ENCODE measurements at places on chromosomes 7 and 10.

DNA sequence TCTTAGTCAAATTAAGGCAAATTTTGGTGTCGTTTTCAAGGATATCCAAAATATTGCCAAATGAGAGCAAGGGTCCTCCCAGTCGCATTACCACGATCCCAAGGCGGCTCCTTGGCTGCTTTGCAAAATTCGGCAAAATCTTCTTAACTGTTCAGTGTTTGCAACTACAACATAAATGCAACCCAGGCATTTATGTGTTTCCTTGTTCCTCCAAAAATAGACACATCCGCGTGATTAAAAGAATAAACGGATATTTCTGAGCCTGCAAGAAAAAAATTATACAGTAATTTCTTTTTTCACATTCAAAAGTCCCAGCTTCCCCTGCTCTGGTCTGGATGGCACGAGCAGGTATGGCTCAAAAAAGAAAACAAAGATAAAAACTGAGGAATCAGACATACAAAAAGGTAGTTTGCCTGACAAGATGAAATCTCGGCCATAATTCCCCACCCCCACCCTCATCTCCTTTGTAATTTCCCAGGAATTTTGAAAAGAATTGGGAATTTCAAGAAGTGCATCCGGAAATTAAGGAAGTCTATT, 6.0 kb downstream of the SKIDA1 start:
- no peak for DNase-seq

DNA sequence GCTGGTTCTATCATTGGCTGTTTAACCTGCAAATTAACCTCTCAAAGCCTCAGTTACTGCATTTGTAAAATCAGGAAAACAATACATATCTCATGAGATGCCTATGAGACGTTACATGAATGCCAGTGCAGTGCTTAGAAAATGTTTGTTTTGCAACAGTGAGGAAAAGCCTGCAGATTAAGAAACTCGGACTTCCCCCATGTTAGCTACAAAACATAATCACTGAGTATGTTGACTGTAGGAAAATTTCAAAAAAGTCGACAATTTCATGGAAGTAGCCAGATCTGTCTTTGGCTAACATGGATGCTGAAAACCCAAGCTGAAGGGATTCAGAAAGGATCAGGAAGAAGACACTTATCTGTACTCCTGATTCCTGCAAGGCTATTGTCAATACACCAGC, 121.4 kb downstream of the TRIL start:
- DNase-seq, result no peak

GRCh38 chr10:29486433-29486832, 148.3 kb downstream of the SVIL start:
- DNase-seq, result no peak

DNA sequence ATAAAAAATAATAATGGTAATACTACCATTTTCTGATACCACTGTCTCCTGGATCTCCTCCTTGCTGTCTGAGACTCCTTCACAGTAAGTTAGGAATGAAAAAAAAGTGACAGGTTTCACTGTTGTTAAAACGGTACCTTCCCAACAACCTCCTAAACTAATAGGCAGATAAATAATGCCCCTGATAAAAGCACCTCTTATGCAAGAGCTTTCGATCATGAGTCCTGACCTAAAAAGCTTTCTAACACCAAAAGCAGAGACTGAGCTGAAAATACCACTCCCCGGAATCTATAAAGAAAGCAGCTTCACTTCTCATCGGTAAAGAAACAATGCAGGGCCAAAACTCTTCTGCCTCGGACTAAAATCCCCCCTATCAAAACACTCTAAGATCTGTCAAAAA, 14.5 kb downstream of the PARD3 start:
- no peak for DNase-seq

- DNase-seq, result no peak
Measured at GRCh38 chr7:96903906-96904305, 101.4 kb upstream of the DLX6 start.

DNA sequence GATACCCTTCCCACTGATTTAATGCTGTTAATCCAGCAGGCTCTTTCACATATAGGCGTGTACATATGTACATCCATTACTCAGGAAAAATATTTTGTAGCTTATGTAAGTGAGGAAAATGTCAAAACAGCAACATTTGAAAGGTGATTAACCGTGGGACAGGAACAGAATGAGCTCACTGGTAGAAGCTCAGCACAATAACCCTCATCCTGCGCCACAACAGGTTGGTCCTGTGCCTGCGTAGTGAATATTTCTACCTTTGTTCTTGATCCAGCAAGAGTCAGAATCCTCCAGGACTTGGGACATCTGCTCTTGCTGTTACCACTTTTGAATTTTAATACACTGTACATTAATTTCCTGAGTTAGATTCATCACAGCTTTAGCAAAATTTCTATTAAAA, 359.4 kb downstream of the THSD7A start:
- DNase-seq, result no peak

DNA sequence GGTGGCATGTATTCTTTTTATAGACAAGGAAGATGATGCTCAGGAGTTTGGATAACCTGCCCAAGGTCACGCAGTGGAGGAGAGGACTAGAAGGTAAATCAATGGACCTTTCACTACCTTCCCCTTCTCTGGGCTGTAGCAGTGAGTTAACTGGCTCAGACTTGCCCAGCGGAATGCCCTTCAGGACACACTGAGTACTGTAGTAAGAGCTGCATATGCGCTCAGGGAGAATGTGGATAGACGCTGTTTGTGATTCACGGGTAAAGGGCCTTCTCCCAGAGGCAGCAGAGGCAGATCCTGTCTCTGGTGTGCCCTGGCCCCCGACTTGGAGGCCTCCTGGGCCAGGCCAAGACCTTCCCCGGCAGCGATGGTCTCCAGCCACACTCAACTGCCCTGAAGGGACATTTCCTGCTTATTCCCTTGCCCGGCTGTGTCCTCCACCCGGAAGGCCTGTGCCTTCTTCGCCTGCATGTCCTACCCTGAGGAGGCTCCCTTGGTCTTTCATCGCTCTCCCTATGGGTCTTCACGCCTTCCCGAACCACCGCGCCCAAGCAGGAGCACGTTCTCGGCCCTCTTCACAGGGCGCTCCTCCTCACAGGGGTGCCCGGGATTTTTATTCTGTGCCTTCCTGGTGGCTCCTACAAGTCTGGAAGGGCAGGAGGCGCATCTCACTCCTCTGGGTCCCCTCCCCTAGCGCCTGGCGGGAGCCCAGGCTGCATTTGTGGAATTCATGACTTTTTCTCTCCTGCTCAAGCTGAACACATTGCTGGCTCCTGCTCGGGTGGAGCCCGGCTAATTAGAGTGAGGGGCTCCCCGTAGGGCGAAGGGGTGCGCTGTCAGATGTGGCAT, 1.8 kb upstream of the IKZF1 start:
- DNase-seq, result no peak

- DNase-seq, result peak; percentile 92
Measured at GRCh38 chr10:87504640-87505365, at the start of gene MINPP1. MINPP1 (plus strand) TSS chr10:87504893; CDS start chr10:87504916, 23 bp downstream.

- no peak for DNase-seq
Measured at GRCh38 chr7:151175793-151176311, 8.4 kb upstream of the GBX1 start.

DNA sequence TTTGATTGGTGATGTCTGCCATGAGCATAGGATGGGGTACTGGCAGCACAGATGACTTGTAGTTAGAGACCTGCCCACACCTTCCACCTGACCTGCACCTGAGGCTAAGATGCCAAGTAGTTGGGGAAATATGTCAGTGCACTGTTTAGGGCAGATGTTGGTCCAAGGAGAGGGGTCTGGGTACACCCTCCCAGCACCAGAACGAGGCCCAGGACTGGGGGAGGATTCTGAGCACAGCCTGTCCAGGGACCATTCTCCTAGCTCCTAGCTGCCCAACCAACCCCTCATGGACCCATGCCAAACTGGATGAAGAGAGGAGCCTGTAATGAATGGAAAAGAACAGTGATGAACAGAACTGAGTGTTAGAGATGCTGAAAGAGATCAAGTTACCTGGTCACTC, 28.0 kb downstream of the FRMPD2 start:
- no peak for DNase-seq

GRCh38 chr10:43960477-43960876, 311.8 kb upstream of the ZNF32 start:
- peak; percentile 40 for DNase-seq

GRCh38 chr7:29946428-29947186, 43.0 kb downstream of the SCRN1 start:
- DNase-seq, result no peak

DNA sequence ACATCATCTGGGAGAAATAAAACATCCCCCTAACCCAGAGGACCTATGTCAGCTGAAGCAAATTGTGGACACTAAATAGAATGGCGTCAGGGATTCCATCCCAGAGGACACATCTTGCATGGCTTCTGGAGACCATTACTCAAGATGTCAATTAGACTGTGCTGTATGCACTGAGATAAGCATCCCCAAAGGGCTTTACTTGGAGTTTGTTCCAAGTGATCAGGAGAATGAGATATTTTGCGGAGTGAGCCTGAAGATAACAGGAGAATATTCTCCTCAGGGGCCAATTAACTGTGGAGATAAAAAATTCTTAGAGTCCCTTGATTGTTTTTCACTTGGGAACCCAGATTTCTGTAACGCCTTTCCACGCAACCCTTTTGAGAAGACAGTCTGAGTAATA, 4.5 kb upstream of the OR2AE1 start:
- no peak for DNase-seq

GRCh38 chr10:124740369-124741280, 3.6 kb downstream of the FAM53B start:
- no peak for DNase-seq

DNA sequence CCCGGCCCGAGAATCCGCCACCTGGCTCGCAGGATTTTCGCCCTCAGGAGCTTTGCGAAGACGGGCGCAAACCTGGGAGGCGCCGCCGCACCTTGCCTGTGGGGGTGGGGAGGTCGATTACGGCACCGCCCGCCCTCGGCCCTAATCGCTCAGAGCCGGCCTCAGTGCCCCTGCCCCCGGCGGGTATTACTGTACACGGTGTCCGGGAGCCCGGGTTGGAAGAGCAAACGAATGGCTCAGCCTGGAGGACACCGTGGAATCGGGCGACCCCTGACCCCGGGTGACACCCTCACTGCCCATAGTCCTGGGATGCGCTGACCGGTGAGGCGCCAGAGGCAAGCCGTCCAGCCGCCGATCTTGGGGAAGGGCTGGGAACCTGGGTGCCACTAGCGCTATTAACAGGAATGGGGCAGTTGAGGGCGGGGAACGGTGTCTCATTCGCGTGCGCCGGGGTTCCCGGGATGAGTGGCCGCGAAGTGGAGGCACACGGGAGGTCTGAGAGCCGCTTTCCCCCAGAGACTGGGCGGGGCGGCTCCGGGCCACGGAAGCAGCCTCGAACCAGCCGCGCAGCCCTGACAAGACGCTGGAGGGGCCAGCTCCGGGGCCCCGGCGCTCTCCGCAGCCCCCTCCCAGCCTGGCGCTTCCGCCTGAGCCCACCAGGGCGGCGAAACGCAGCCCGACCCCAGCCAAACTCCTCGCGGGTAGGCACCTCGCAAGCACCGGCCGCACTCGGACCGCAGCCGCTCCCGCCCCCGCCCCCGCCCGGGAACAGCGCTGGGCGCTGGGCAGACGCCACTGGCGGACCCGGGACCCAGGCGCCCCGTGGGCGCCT, 167.5 kb downstream of the NRF1 start:
- no peak for DNase-seq

- no peak for DNase-seq
Measured at GRCh38 chr7:41005374-41005901, 697.5 kb downstream of the INHBA start.

DNA sequence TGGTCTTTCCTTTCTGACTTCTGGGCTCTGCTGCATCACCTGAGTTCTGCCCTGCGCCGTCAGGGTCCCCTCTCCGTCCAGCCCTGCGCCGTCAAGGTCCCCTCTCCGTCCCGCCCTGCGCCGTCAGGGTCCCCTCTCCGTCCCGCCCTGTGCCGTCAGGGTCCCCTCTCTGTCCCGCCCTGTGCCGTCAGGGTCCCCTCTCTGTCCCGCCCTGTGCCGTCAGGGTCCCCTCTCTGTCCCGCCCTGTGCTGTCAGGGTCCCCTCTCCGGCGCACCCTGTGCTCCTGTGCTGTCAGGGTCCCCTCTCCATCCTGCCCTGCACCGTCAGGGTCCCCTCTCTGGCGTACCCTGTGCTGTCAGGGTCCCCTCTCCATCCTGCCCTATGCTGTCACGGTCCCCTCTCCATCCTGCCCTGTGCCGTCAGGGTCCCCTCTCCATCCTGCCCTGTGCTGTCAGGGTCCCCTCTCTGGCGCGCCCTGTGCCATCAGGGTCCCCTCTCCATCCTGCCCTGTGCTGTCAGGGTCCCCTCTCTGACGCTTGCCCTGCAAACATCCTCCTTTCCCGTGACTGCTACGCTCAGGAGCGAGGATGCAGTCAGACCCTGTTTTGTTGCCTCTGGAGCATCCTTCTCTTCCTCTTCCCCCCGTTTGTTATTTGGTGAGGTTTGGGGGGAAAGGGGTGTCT, 66.4 kb downstream of the INPP5A start:
- no peak for DNase-seq

- DNase-seq, result no peak
Measured at GRCh38 chr7:121563177-121563576, 167.1 kb upstream of the FAM3C start.

- DNase-seq, result no peak
Measured at GRCh38 chr7:35992436-35992835, 160.6 kb upstream of the EEPD1 start.

DNA sequence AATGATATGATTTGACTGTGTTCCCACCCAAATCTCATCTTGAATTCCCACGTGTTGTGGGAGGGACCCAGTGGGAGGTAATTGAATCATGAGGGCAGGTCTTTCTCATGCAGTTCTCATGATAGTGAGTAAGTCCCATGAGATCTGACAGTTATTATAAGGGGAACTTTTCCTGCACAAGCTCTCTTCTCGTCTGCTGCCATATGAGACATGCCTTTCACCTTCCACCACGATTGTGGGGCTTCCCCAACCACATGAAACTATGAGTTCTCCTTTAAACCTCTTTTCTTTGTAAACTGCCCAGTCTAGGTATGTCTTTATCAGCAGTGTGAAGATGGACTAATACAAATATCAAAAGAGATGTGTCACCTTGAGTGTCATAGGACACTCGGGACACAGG, 502.7 kb upstream of the PODXL start:
- DNase-seq, result no peak

DNA sequence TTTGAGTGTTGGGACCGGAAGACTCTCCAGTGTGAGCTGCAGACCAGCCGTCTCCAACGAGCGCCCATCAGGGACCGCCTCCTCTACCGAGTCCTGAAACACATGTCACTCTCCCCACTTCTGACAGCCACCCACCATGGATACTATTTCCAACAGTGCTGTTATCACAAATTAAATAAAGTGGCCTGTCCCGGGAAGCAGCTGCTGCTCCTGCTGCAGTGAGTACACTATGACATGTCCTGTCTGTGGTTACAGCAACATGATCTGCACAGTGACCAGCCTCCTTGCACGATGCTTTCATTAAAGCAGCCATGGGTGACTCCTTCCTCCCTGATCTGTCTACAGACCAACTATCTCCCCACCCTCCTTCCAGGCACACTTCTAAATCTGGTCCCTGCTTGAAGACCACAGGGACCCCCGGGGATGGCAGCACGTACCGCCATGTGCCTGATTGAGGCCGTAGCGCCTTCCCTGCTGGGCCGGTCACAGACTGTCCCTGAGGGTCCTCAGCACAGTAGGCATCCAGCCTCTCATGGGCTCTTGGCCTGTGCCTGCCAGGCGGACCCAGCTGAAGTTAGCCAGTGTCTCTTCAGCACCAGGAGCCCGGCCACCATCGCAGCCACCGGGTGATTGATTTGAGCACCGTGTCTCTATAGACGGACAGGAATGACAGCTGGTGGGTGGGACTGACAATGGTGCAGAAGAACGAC, 58.8 kb downstream of the TCERG1L start:
- DNase-seq, result no peak

- DNase-seq, result no peak
Measured at GRCh38 chr7:32594965-32595490, 99.7 kb downstream of the AVL9 start.

- DNase-seq, result no peak
Measured at GRCh38 chr7:131042269-131043160, 285.2 kb upstream of the MKLN1 start.

- no peak for DNase-seq
Measured at GRCh38 chr7:37421861-37422500, 26.7 kb downstream of the ELMO1 start.

All from stimulated activated effector memory CD8-positive, alpha-beta T cell treated with anti-CD3 and anti-CD28 coated beads, Interleukin-12 subunit alpha, Interleukin-12 subunit beta, amount 100 ng/mL, for 72 hours (primary cell).